Fibroblast of skin of right biceps (primary cell): ENCODE measurements at places on chromosomes 12 and 14.

GRCh38 chr12:124259154-124260066 is 35.5 kb upstream of the RFLNA start:
- DNase-seq = peak; percentile 50

- DNase-seq = peak; percentile 36
These were observed 19.5 kb upstream of the SERPINA1 start for GRCh38 chr14:94407906-94408305.

DNA sequence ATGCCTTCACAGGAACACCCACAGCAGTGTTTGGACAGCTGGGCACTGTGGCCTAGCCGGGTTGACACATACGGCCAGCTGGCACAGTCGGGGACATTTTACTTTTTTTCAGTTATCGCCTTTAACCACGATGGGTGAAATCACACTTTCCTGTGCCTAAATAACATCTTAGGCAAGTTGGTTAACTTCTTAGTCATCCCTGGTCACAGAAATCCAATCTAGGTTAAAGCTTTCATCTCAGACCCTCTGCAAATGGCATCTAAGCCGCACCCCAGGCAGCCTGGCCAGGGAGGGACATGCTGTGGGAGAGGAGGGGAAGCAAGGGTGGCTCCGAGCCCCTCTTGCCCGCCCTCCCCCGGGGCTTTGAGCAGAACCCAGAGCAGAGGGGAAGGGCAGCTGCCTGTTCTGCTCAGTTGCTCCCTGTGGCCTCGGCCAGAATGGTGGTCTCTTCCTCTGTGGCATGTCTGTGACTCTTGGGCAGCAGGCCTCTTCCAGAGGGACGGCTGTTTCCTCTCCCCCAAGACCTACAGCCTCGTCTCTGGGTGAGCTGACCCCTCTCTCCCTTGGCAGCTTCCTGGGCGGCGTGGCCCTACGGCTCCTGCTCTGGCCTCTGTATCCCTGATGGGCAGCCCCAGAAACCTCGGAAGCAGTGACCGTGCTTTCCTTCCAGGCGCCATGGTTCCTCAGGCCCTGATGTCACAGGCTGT is 85.4 kb upstream of the DYNC1H1 start:
- DNase-seq = no peak

DNA sequence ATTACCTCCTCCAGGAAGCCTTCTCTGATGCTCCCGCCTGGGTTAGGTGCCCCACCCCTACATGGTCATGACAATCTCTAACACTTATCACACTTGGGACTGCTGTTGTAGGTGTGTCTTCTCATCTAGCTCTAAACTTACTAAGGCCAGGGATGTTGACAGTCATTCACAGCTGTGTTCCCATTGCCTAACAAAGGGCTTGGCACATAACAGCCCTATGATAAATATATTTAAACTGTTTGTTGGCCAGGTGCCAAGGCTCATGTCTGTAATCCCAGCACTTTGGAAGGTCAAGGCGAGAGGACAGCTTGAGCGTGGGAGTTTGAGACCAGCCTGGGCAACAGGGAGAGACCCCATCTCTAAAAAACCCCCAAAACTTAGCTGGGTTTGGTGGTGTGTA is 98.8 kb upstream of the RGS6 start:
- DNase-seq = no peak

GRCh38 chr12:58452546-58452945 is 467.8 kb downstream of the LRIG3 start:
- DNase-seq = peak; percentile 56

GRCh38 chr14:34466691-34467090 is 4.7 kb upstream of the SPTSSA start:
- DNase-seq = no peak

- DNase-seq = no peak
These were observed 1119.1 kb upstream of the ATXN7L3B start for GRCh38 chr12:73418541-73418940.

DNA sequence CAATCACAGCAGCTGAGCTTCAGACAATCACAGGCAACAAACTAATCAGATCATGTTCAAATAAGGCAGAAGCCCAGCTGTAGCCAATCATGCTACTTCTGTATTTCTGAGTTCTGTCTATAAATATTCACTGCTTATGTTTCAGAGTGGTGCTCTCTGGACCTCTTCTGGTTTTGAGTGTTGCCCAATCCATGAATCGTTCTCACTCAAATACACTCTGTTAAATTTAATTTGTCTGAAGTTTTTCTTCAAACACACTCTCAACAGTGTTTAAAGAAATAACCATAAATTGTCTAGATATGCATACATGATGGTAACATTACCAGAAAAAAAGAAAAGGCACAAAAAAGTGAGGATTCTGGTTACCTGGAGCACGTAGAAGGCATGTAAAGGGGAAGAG is 77.9 kb upstream of the BBS10 start:
- DNase-seq = no peak

- no peak for DNase-seq
These were observed 39.9 kb downstream of the PPP4R3A start for GRCh38 chr14:91470216-91470615.

DNA sequence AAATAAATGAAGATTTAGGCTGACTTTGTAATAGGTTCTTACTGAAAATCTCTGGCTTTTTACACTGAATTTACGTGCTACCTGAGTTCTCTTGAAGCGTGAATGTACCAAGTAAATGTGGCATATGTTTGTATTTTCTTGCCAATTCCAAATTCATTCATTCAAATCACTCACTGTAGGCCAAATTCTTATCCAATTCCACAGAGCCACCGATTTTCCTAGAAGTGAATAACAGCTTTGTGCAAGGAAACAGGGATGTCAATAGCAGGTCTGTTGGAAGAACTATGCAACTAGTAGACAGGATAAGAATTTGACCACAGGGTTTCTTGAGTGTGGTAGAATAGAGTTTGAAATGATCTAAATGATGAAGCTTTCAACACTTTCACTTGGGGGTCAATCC is 86.8 kb downstream of the SOX5 start:
- DNase-seq = no peak

DNA sequence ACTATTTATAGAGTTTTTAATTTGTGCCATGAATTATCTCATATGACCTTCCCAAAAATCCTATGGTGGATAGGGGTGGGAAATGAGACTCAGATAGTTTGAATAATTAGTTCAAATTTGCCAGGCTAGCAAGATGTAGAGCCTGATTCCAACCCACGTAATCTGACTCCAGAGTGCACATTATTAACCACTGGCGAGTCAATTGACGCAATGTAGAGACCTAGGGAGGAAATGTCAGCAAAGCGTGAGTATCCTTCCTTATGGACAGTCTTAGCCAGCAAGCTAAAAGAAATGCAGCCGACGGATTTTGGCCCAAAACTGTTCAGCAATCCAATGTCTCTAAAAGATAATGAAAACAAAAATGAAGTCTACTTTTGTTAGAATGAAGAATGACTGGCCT is 193.3 kb upstream of the KRR1 start:
- DNase-seq = peak; percentile 25

- DNase-seq = no peak
These were observed 30.0 kb upstream of the RPLP0 start for GRCh38 chr12:120230974-120231315.

DNA sequence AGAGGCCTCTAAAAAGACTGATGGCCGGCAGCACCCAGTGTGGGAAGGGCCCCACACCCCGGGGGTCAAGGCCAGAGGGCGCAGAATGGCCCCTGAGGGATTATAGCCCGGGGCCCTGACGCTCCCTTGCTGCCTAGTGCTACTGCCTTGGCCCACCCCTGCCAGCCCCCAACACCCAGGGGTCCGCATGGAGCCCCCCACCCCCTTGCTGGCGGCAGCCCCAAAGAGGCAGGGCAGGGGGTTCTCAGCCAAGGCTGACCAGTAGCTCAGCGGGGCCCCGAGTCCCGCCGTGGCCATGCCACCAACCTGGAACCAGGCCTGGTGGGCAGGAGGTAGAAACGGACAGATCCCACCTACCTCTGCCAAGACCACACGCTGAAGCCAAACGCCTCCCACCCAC is 73.1 kb upstream of the FBRSL1 start:
- DNase-seq = no peak

GRCh38 chr14:75069121-75069810 is at the start of gene ZC2HC1C:
Gene ZC2HC1C (plus strand): TSS chr14:75069641. CDS start chr14:75070574, 933 bp downstream.
- DNase-seq = peak; percentile 80

DNA sequence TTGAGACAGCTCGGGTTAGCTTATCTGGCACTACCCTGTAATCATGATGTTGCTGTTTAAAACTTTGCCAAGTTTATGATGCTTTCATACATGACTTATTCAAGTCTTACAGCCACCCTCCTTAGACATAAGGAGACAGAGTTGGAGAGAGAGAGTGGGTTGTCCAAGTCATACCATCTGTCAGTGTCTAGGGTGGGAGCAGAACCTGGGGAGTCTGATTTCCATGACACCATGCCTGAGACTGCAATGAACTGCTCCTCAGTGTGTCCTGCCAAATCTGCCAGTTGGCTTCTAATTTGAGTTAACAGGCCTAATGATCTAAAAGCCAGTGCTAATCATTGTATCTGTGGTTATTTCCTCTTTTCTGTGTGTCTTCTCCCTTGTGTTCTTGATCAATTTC is 43.7 kb upstream of the PHC1 start:
- DNase-seq = no peak

DNA sequence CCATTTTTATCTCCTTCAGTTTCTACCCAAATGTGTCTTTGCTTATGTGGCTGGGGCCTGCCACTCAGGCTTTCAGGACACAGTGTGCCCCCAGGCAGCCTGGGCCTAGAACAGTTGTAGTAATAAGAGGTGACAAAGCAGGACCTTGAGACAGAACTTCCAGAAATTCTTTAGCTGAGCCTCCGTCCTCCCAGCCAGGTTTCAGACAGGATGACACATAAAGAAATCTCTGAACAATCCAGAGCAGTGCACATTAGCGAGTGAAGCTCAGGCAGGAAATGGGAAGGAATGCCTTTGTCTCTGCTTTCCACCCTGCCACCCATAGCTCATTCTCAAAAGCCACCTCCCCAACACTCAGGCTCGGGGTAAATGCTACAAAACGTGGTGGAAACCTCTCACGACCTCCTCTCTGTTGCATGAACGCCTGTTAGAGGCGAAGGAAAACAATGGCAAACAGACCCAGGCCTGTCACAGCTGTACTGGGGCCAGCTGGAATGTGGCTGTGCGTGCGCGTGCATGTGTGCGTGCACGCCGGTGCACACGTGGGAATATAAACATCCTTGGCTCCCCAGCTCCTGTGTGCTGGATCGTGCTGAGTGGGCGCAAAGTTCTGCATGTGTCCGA is 286.7 kb downstream of the ZFP36L1 start:
- peak; percentile 94 for DNase-seq

DNA sequence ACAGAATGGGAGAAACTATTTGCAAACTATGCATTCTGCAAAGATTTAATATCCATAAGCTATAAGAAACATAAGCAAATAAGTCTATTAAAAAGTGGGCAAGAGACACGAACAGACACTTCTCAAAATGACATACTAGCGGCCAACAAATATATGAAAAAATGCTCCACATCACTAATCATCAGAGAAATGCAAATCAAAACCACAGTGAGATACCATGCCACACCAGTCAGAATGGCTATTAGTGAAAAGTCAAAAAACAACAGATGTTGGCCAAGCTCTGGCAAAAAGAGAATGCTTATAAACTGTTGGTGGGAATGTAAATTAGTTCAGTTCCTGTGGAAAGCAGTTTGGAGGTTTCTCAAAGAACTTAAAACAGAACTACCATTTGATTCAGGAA is 121.3 kb downstream of the KCNMB4 start:
- DNase-seq = peak; percentile 36

- DNase-seq = no peak
These were observed 38.9 kb downstream of the KCNC2 start for GRCh38 chr12:75170640-75171185.

DNA sequence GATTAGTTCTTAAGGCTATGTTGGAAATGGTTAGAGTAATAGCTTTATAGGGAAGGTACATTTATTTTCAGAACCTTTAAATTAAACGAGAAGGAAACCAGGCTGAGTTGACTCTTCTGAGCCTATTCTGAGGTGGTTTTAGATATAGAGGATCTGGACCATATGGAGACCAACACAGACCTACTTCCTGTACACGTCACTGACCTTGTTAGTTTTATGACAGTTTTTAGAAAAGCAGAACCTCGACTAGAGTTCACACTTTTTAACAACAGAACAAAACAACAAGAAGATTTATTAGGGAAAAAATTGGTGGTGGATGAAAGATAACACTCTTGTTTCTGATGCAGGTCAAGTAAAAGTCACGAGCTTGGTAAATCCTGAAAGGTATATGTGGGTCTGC is 107.1 kb downstream of the NPAS3 start:
- DNase-seq = no peak

- DNase-seq = no peak
These were observed 41.9 kb downstream of the TTC6 start for GRCh38 chr14:37637341-37637740.

- DNase-seq = peak; percentile 87
These were observed 71.3 kb downstream of the CLMN start for GRCh38 chr14:95248432-95248831.

GRCh38 chr14:61860294-61860918 is 98.2 kb downstream of the SNAPC1 start:
- peak; percentile 40 for DNase-seq

DNA sequence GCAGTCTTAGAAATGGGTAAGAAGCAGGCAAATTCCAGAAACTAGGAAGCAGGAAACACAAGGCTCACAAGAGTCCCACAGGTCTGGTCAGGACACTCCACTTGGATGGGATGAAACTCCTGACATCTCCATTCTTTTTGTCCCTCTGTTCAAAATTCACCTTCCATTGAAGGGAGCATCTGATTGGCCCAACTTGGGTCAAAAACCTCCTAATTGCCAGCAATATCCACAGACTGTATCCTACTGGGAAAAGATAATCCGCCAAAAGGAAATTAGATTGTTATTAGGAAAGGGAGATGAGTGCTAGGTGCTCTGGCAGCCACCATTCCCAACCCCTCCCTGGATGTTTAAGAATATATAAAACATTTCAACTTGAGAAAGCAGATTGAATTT is 256.9 kb downstream of the ZFP36L1 start:
- no peak for DNase-seq

- no peak for DNase-seq
These were observed 10.5 kb upstream of the NUAK1 start for GRCh38 chr12:106149096-106149784.

- no peak for DNase-seq
These were observed 3.2 kb downstream of the TMEM19 start for GRCh38 chr12:71688961-71689570.

DNA sequence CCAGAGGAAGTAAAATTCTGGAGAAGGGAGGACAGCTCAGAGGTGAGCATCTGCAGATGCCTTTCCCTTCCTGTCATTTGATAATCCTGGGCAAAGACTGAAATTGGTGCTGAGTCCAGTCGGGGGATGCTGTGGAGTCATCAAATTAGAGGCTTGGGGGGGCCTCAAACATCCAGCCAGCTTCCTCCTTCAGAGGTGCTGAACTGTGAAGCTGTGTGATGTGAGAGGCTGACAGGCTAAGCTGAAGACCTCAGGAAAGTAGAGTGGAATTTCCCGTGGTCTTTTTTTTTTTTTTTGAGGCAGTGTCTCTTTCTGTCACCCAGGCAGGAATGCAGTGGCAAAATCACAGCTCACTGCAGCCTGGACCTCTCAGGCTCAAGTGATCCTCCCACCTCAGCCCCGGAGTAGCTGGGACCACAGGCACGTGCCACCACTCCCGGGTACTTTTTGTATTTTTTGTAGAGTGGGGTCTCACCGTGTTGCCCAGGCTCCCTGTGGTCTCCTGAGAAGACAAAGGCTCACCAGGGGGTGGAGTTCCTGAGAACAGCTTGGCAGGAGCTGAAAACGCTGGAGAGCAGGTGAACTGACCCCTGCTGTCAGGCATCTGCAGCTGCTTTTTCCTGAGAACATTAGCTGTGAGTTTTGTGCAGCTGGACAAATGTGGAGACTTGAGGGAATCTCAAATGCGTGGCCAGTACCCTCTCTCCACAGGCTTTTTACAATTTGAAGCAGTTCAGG is 6.1 kb upstream of the TCL1B start:
- DNase-seq = no peak

- DNase-seq = no peak
These were observed 3.2 kb upstream of the VSIG10 start for GRCh38 chr12:118107011-118107410.
